Naive thymus-derived CD8-positive, alpha-beta T cell (primary cell): ENCODE measurements at places on chromosomes 12 and 14.

DNA sequence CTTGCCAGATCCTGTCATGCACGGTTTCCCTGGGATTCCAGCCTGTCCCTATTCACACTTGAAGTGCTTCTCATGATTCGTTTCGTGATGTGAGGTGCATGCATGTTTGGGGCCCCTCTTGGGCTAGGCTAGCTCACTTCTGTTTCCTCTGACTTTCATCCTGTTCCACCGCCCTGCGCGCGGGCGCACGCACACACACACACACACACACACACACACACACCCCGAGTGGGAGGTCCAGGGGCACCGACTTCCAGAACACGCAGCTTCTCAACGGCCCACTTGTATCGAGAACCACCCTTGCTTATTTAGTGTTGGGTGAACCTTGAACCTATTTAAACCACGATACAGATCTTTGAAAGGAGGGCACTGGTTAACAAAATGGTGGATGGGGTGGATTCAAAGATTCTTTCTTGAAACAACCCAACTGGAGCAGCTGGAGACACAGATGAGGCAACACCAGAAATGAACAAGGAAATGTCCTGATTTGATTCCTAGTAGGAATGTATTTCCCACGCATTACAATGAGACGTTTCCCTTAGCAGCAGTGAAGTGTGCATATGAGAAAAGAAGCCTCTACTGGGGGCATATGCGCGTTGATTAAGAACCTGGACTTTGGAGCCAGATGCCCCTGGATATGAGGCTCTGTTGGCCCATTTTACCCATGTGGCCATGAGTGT lies 16.3 kb downstream of the ELK3 start:
- no peak for DNase-seq

GRCh38 chr12:68374307-68374982 lies 42.3 kb upstream of the MDM1 start:
- no peak for DNase-seq

DNA sequence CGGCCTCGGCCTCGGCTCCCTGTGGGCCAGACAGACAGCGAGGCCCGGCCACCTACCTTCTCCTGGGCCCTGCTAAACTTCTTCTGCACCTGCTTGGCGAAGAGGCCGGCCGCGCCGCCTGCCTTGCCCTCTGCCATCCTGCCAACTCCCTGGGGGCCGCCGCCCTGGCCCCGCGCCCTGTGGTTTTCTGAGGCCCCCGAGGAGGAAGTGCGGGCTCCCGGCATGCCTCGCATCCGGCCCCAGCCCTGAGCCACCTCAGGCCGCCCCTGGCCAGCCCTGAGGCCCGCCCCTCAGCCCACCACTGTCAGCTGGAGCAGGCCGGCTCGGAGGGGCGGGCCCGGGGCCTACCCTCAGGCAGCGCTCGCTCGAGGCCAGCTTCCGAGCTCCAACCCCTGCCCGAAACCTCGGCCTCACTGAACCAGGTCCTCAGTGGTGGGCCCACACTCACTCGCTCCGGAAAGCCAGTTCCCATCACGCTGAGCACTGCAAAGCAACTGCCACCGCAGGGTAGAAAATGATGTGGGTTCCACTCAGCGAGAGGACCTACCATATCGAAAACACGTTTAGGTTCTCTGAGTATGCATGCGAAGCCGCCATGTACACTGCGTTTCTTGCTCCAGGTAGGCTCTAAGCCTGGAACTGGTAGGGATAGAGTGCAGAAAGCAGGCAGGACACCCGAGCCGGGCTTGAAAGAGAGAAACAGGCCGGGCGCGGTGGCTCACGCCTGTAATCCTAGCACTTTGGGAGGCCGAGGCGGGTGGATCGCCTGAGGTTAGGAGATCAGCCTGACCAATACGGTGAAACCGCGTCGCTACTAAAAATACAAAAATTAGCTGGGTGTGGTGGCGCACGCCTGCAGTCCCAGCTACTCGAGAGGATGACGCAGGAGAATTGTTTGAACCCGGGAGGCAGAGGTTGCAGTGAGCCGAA lies at the start of gene BIN2:
BIN2 (minus strand) TSS at position 209 of the 930 bp plus-strand sequence; CDS start at position 137, 72 bp downstream.
- peak; percentile 73 for DNase-seq

- DNase-seq: no peak
Observed at GRCh38 chr14:39185256-39186049, 10.4 kb downstream of the PNN start.

GRCh38 chr12:102454808-102455760 lies 25.3 kb downstream of the IGF1 start:
- no peak for DNase-seq

- DNase-seq: no peak
Observed at GRCh38 chr12:58368001-58368400, 426.6 kb downstream of the ATP23 start.

DNA sequence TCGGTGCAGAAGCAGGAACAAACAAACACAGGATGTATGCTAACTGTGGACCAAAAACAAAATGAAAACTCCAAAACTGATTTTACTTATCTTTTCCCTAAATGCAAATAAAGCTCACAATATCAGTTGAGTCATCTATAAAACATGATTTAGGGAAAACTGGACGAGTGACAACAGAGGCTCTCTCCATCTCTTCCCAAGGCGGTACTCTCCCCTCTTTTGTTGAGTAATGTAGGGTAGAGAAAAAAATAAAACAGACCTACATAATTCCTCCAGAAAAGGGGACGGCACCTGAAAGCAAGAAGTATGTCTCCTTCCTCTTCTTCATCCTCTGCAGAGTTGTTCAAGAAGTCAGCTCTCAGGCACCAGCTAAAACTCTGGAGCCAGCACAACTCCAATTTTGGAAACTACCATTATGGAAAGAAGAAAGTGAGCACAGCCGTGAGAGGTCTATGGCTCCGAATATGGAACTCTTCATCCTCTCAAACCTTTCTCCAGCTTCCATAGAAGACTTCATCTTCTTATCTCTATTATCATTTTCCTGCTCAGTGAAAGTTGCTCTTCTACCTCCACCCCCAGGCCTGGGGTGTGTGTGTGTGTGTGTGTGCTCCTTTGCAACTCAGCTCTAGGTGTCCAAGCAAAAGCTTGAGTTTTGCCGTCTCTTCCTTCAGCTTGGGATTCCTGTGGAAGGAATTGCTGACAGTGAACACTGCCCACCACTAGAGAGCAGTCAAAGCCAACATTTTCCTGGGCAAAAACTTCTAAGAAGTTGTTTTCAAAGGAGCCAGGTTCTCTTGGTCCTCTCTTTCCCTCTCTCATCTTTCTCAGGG lies 155.4 kb downstream of the DIO2 start:
- no peak for DNase-seq

DNA sequence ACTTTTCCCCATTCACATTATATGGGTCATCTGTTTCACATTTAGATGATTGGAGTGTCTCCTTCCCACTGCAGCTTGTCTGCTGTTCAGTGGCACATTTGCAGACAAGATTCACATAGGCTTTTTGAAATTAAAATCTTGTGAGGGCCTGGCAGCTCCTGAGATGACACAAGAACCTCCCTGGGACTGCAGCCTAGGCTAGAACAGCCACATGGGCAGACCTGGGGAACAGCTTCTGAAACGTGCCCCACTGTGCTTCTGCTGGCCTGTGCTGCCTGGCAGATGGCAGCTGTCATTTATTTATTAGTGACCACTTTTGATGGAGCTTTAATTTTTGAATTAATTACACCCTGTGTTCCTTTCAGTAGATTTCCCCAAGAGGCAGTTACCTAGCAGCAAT lies 137.4 kb downstream of the GRIP1 start:
- DNase-seq: no peak

GRCh38 chr12:125090437-125090836 lies 25.2 kb downstream of the AACS start:
- no peak for DNase-seq

DNA sequence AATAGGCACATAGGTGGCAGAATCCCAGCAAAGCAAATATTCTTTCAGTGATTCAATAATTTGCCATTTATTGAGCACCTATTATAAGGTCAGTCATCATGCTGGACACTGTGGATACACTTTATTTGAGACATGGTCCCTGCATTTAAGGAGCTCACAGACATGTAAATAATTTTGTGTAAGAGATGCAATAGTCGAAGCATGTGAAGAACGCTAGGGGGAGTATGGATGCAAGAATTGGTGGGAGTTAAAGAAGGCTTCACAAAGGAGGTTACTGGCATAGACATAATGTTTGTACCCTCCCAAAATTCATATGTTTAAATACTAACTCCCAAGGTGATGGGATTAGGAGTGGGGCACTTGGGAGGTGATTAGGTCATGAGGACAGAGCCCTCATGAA lies 260.6 kb upstream of the GARIN6 start:
- DNase-seq: no peak

DNA sequence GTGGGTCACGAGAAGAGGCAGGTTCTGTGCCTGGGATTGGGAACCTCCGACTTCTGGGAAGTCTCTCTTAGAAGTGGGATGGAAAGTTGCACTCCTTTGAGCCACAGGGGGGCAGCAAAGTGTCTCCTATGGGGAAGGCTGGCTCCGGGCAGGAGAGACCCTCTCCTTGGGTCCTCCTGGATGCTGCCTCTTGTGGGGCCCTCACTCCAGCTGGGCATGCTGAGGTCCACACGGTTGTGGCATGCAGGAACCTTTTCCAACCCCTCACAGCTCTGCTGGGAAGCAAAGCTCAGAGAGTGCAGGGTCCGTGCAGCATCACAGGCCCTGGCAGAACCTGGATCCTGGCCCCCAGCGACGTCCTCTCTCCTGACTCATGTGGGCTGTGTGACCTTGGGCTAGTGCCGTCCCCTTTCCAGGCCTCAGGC lies 17.4 kb downstream of the SDSL start:
- no peak for DNase-seq

- DNase-seq: no peak
Observed at GRCh38 chr12:34205401-34205800, 183.1 kb downstream of the ALG10 start.

- DNase-seq: no peak
Observed at GRCh38 chr14:76964695-76965094, 63.8 kb downstream of the IRF2BPL start.

DNA sequence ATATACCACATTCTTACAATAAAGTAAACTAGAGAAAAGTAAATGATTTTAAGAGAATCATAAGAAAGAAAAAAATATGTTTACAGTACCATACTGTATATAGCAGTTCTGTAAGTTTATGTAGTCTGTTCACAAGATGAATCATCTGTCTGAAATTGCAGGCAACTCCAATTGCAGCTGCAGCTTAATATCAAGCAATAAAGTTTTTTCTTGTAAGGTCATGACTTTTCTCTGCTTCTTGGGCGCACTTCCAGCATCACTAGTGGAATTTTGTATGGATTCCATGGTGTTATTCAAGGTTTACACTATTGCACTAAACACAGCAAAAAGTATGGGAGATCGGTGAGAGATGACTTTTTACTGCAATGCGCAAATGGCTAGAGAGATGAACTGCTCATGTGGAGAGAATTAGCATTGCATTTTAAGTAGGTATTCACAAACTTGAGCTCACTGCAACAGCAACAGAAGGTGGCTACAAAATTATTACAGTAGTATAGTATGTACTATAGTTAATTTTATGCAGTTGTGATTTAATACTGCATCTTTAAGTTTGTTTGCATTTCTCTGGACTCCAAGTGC lies 445.4 kb upstream of the OR4E1 start:
- DNase-seq: no peak

GRCh38 chr12:116565963-116566362 lies 6.8 kb downstream of the MAP1LC3B2 start:
- no peak for DNase-seq

DNA sequence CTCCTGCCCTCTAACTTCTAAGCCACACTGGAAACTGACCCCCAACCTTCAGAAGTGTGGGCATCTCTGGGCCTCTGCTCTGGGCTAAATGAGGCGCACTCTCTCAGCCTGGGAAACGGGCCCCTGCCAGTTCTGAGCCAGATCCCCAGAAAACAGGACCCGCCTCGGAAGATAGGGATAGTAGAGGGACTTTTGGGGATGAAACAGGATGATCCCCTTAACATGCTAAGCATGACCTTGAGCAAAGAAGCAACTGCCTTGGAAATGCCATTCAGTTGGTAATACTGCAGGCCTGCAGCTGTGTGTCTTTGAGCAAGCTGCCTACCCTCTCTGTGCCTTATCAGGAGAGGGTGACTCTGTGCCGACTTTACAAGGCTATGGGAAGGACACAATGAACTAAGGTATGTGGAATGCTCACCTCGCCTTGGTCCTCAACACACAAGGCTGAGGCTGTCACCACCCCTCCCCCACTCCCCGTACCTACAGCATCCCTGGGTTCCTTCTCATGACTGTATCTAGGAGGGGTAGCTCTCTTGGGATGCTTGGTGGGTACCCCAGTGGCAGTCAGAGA lies 54.0 kb downstream of the NCOR2 start:
- no peak for DNase-seq

DNA sequence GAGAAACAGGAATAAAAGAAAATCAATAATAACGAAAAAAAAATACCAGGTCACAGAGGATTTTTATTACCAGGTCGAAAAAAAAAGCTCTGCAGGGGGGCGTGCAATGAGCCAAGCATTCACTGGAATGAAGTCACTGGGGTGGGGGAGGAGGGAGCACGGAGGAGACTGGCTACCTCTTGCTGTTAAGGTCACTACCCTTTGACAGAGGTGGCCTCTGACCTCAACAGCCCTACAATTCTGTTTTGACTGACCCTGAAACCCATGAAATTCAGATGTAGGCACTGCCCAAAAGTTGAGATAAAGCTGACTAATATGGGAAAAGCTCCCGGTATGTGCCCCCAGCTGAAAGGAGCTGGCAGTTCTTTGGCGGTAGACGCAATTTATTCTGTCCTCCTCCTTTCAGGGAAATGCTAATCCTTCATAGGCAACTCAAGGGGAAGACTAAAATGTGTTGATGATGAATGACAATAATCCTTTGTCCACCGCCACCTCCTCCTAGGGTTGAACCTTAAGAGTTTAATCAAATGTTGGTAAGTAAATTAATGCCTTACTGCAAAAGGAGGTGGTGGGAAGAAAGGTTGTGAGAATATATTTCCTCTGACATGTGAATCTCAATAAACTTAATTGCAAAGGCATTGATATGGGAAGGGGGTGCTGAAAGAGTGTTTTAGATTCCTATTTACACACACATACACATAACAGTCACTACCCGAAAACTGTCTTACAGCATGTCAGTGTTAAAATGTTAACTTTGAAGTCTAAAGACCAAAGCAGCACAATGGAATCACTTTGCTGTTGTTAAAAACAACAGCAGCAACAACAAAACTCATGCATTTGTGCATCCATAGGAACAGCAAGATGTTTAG lies 6.3 kb upstream of the RIC8B start:
- DNase-seq: no peak

GRCh38 chr14:104718871-104719270 lies 5.2 kb upstream of the ADSS1 start:
- DNase-seq: no peak

- no peak for DNase-seq
Observed at GRCh38 chr12:32307326-32307725, 92.0 kb upstream of the FGD4 start.

- DNase-seq: no peak
Observed at GRCh38 chr12:19841451-19841850, 402.2 kb downstream of the AEBP2 start.

- DNase-seq: no peak
Observed at GRCh38 chr14:67539116-67539515, 6.0 kb downstream of the PLEKHH1 start.

GRCh38 chr12:6752921-6753771 lies at the start of gene MLF2:
Gene MLF2, minus strand, starts transcription at chr12:6753141. Its CDS starts 807 bp downstream, at chr12:6752334.
- DNase-seq: peak; percentile 93

DNA sequence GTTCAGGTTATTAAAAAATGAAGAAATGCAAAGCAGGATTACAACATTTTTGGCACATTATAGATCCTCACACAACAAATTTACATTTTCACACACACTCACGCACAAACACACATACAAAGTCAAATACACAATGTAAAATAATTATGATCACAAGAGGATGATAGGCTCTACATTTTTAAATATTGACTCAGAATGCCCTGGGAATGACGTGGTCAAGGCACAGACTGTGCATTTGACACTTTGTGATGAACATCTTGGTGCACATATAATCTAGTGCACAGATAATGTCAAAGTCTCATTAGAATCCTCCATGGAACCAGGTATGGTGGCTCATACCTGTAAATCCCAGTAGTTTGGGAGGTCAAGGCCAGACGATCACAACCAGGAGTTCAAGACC lies 49.4 kb downstream of the DPF3 start:
- no peak for DNase-seq
